ENCODE measurements at places on chromosomes 12 and 14.

DNA sequence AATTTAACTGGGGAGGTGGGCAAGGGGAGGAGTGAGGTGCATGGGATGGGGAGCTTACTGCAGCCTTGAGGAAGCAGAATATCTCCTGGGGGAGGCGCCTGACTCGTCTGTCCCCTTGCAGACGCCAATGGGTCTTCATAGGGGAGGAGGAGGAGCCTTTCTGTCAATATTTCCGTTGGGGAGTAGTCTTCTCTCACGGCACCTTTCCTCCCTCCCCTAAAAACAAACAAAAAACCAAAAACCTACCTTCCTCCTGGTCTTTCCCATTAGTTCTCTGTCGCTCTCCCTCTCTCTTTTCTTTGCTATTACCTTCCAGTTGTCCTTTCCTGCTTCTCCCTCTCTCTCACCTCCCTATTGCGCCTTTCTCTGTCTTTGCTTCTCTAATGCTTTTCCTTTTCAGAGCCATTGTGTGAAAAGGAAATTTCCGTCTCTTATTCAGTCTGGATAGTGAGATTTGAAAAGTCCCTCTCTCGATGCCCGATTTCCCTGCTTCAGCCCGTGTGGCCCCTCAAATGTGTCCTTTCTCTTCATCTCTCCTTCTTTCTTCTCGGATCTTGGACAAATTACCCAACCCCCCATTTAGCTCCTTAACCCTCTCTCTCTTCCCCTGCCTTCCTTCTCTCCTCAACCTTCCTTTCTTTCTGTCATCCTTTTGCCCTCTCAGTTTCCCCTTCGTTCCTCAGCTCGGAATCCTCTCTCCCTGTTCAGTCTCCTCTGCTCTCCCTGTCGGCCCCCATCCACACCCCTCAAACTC, 5.9 kb downstream of the GPR84 start:
- no peak for DNase-seq

- DNase-seq: peak; percentile 31
These were observed 1165.4 kb downstream of the TMEM121 start for GRCh38 chr14:106691601-106692291.

GRCh38 chr14:69928111-69928523, 48.9 kb downstream of the SMOC1 start:
- DNase-seq: no peak

- DNase-seq: peak; percentile 66
These were observed 4.4 kb downstream of the KRT86 start for GRCh38 chr12:52278575-52279421.

GRCh38 chr14:72753879-72754400, 140.0 kb downstream of the DPF3 start:
- DNase-seq: no peak

GRCh38 chr12:12563290-12563928, 746 bp upstream of the DUSP16 start:
- no peak for DNase-seq

GRCh38 chr14:89451229-89451628, 34.2 kb upstream of the FOXN3 start:
- no peak for DNase-seq

DNA sequence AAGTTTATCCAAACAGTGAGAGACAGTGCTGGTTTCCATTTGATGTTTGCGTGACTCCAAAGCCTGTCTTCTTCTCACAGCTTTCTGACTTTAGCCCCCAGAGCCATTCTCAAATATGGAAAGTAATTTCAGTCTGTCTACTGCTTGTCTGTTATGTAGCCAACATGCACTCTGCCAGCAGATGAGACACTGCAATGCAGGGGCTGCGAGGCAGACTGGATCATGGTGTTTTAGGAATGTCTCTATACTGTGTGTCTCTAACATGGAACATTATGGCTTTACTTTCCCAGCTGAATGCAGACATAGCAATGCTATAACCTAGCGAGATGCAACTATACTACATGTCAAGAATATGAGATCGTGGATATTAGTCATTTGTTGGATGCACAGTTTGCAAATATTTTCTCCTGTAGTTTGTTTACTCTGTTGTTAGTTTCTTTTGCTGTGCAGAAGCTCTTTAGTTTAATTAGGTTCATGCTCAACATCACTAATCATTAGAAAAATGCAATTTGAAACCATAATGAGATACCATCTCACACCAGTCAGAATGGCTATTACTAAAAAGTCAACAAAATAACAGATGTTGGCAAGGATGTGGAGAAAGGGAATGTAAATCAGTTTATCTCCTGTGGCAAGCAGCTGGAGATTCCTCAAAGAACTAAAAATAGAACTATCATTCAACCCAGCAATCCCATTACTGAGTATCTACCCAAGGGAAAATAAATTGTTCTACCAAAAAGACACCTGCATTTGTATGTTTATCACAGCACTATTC, 235.8 kb upstream of the TMTC1 start:
- DNase-seq: peak; percentile 9

DNA sequence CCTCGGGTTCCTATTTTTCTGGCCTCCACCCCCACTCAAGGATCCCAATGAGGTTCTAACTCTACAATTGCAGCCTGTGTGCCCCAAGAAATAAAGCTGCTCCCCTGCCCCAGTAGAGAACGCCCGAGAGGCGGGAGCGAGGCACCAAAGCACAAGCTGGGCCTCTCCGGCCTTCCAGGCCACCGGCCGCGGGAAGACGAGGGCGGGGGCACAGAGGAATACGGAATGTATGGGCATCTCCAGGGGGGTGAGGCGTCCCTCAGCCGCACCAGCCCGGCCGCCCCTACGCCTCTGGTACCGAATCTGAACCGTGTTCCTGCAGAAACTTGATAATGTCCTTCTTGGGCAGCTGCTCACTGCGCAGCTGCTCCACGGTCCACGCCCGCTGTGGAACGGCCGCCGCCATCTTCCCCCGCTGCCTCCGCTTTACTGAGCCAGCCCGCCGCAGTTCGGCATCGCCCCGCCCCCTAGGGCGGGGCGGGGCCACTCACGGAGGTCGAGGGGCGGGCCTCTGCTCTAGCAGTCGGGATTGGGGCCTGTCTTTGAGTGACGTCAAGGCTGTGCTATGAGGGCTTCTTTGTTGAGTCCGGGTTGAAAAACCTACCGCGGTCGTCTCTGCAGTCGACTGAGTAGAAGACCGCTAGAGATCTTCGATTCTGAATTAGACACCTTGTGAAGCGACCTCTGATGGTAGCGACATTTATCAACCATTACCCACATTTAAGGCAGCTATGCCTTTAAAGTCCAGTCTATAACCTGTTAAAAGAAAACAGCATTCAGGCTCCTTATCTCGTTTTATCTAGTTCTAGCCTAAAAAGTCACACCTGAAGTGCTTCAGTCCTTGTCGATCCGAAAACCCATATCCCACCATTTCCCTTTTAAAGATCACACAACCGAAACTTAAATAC, at the start of gene FKBP3:
TSS of gene FKBP3 (minus strand) at position 431 of the 908 bp plus-strand sequence. CDS start at position 406, 25 bp downstream.
- peak; percentile 96 for DNase-seq

DNA sequence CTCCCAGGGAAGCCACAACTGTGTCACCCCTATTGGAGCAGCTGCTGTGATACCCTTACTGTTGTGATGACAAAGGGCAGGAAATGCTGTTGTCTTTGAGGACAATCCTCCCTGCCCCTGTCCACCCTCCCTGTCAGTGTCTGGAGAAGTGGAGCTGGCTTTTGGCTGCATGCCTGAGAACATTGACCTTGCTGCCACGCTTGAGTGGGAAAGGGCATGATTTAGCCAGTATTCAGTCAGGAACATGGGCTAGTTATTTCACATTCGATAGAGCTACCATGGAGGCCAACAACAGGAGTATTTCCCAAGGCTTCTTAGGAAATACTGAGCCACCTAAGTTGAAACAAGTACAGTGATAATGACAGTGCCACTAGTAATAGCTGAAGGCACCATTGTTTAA, 59.4 kb downstream of the MYRFL start:
- no peak for DNase-seq

- DNase-seq: no peak
These were observed 79.0 kb downstream of the SCN8A start for GRCh38 chr12:51669996-51670395.

DNA sequence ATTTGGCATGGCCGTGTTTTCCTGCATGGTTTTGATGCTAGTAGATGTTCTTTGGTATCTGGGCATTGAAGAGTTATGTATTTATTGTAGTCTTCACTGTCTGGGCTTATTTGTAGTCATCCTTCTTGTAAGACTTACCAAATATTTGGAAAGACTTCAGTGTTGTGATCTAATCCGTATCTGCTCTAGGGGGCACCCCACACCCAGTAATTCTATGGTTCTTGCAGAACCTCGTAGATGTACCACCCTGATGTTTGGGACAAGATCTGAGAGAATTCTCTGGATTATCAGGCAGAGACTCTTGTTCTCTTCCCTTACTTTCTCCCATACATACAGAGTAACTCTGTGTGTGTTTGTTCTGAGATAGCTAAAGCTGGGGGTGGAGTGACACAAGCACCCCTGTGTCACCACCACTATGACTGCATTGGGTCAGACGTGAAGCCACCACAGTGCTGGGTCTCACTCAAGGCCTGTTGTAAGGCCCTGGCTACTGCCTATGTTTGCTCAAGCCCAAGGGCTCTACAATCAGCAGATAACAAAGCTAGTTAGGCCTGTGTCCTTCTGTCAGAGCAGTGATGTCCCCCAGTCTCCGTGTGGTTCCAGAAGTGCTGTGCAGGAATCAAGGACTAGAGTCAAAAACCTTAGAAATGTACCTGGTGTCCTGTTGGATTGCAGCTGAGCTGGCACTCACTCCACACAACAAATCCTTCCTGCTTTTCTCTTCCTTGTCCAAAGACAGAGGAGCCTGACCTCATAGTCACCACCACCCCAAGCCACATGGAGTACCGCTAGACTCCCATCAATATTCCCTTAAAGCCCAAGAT, 9.6 kb downstream of the RDH16 start:
- no peak for DNase-seq

GRCh38 chr14:35374263-35374712, 30.3 kb downstream of the NFKBIA start:
- no peak for DNase-seq

GRCh38 chr14:58059126-58059525, 92.9 kb downstream of the ARMH4 start:
- no peak for DNase-seq

- no peak for DNase-seq
These were observed 36.8 kb downstream of the EAPP start for GRCh38 chr14:34502545-34503225.

DNA sequence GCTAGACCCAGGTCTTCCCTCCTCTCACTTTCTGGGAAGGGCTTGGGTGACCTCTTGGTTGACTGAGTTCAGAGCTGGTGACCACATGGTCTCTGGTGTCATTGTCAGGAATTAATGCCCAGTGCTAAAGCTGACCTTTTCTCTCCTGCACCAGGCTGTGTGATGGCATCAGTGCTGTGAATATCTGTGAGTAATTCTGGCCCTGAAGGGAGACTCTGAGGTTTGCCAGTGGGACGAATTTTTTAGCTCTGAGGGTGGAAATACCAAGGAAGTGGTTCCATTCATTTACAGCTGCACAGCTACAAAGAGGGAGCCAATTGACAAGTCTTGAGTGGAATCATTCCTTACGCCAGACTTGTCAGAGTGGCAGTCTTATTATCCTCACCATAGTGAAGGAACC, 6.2 kb upstream of the KRT86 start:
- no peak for DNase-seq

DNA sequence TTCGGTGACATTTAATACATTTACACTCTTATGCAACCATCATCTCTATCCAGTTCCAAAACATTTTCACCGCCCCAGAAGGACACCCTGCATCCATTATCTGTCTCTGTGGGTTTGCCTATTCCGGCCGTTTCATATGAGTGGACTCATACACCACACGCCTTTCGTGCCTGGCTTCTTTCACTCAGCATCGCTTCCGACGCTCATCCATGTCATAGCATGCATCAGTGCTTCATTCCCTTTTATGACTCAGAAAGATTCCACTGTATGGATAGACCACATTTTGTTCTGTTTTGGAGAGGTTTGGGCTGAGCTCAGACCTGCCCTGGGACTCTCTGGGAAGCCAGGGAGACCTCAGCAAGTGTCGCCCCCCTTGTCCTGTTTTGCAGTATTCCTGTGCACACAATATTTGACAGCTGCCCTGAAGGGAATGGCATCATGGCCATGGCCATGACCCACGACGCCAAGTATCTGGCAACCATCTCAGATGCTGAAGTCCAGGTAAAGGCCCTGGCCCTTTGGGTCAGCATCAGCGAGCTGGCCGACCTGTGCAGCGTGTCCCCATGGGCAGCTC, 23.8 kb downstream of the CFAP251 start:
- DNase-seq: no peak

- DNase-seq: no peak
These were observed 18.1 kb downstream of the BDKRB1 start for GRCh38 chr14:96274122-96274521.

GRCh38 chr14:67440513-67440912, 28.5 kb upstream of the PLEK2 start:
- DNase-seq: no peak

GRCh38 chr12:120006258-120006975, 17.4 kb downstream of the BICDL1 start:
- DNase-seq: no peak

GRCh38 chr14:61308198-61308597, 13.2 kb upstream of the PRKCH start:
- no peak for DNase-seq

- no peak for DNase-seq
These were observed 424.2 kb downstream of the ETNK1 start for GRCh38 chr12:23049180-23049579.

DNA sequence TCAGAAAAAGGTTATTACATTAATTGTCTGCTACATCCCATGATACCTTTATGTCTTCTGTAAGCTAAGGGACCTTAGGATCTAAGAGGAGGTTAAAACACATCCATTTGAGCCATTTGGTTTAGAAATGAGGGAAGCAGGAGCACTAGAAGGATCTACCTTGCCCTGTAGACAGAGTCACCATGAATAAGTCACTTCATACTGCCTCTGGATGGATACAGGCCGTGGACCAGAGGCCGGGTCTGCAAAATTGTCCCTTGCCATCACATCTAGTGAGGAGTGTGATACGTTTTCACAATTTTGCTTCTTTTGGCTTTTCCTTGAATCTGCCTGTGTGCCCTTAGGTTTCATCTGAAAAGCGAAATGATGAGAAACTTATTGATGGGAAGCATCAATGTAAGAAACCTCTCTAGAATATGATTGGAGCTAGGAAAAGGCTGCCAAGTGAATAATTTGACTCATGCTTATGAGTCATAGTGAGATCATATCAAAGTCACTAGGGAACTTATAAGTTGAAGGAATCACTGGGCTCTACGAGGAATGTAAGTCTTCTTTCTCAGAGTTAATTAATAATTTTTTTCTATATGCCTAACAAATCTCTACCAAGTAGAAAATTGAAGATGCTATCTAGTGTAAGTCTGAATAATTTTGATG, 10.8 kb downstream of the GLRX5 start:
- no peak for DNase-seq

- DNase-seq: no peak
These were observed 32.2 kb downstream of the STK38L start for GRCh38 chr12:27276275-27276674.

- no peak for DNase-seq
These were observed 31.2 kb downstream of the IL31 start for GRCh38 chr12:122142857-122143256.

GRCh38 chr12:117466677-117467362, 105.4 kb upstream of the NOS1 start:
- DNase-seq: no peak

DNA sequence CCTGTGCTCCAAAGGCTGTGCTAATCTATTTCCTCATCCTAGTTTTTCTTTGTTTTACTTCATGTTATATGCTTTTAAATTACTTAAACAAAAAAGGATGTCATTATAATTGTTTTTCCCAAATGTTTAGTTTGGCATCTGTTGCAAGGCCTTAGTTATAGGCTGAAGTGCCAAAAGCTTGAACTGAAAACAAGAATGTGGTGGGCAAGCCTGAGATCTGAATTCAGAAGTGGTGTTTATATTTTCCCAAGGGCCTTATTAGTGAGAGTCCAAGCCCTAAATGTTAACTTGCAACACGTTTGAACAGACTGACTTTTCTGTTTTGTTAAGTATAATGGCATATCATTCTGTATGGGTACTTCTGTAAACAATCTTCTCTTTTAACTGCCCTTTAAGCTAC, 326.8 kb downstream of the CCDC91 start:
- no peak for DNase-seq

Data from NCI-H1930 (cell line).